ENCODE measurements at places on chromosomes 16 and 17.

DNA sequence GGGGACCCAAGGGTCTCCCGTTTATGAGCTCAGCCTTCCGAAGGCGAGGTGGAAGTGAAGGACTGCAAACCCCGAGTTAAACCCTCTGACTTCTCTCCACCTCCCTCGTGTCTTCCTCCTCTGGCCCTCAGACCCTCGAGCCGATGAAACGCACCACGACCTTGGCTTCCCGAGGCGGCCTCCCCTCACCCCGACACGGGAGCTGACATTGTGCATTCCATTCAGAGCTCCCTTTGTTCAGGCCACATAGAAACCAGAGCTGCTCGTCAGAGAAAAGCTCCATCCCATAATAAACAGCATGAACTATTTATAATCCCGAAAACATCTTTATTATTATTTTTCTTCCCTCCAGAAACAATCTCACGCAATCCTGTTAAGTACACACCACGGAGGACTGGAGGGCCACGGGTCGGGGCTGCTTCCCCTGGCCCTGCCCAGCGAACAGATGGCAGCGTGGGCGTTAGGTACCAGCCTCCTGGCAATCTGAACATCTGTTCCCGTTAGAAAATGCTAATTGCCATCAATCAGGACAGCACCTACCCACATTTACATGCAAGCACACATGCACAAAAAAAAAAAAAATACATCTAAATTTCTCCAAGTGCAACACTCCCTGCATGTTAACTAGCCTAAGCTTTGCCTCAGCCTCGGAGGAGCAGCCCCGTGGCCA lies 145.7 kb downstream of the RBFOX3 start:
- DNase-seq, result no peak

DNA sequence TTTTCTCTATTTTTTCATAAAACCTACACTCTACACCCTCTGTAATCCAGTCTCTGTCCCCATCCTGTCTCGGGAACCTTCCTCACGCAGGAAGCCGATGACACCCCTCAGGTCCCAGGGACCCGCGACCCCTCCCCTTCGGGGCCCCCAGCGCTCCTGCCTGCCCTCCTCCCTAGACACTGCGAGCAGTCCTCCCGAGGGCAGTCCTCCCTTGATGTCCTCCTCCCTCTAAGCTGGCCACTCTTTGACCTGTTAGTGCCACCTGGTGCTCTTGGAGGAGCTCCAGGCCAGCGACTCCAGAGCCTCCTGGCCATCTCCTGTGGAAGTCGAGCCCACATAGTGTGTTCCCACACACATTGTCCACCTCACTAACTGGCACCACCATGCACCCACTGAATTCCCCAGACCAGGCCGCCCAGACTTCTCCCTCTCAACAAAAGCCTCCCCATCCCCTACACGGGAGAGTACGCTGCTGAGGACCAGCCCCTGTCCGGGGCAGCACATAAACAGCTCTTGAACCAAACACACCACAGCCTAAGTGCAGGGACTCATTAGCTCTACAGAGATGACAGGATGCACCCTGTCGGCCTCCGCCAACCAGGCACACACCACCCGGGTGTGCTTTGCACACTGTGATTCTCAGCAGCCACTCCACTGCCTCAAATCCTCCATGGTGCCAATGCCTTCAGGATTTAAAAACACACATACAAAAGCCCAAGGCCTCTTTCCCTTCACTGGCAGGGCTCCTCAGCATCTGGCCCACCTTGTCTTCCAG lies 9.3 kb downstream of the OSBPL7 start:
- no peak for DNase-seq

DNA sequence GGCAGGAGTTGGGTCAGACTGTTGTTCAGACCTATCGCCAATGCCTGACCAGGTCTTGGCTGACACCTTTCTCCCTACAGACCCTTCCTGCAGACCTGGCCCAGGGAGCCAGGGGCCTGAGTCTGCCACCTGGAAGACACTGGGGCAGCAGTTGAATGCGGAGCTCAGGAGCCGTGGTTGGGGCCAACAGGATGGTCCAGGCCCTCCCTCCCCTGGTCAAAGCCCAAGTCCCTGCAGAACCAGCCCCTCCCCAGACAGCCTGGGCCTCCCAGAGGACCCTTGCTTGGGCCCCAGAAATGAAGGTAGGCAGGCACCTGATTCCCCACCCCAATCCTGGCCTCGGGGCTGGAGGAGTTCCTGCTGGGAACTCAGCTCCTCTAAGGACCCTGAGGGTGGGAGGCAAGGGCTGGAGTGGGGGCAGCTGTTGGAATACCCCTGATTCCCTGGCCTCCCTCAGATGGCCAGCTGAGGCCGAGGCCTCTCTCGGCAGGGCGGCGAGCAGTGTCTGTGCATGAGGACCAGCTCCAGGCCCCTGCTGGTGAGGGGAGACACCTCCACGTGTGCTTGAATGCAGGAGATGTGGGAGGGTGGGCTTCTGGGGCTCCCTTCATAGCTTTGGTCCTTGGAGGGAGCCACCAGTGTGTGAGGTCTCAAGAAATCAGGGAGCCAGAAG lies 3.6 kb downstream of the ACD start:
- DNase-seq, result no peak

DNA sequence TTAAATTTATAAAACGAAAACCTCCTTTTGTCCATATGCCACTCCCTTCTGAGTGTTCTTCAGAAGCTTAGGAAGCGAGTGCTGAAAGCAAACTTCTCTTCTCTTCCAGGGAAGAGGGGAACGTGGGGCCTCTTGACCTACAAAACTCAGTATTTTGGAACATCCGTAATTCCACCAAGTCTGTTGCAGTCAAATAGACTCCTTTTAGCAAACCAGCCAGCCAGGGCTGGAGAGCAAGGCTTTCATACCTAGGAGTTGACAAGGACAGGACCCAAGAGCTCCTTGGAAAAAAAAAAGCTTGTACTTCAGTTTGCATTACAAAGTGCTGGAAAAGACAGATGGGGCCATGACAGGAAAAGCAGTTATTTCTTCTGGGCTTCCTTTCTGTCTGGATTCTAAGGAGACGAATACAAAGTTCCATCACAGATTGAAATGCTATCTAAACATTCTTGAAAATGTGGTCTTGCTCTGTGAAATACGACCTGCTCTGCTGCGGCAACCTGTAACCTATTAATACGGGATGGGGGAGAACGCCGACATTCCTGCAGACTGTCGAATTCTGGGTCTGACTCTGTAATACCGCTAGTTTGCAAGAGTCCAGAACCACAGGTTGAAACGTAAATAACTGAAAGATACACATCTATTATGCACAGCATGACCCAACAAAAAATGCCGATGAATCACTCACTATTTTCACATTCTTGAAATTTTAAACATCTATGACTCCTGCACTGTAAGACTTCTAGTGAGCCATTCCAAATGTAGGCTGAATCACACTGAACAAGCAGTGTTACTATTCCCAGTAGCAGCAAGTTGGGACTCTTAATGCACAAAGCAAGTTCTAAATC lies 20.6 kb downstream of the VPS53 start:
- no peak for DNase-seq

DNA sequence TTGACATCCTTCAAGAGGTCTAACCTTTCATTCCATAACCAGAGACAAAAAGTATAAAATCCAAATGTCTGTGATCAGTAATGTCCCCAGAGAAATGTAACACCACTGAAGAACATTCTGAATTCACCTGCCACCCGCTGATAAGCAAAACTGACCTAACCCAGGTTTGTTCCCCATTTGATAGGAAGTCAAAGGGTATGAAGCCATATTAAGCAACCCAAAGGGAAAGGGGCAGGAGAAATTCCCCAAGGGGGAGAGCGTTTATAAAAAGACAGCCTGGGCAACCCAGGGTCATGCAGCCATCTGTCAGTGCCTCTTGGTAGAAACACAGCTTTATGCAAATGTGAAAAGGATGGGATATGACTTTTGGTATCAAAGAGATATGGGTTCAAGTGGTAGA lies 30.7 kb upstream of the PIK3R6 start:
- no peak for DNase-seq

- no peak for DNase-seq
Observed at GRCh38 chr17:42141382-42141781, 13.4 kb downstream of the RAB5C start.

GRCh38 chr17:79388556-79389295 lies 222.1 kb downstream of the RBFOX3 start:
- DNase-seq, result no peak

DNA sequence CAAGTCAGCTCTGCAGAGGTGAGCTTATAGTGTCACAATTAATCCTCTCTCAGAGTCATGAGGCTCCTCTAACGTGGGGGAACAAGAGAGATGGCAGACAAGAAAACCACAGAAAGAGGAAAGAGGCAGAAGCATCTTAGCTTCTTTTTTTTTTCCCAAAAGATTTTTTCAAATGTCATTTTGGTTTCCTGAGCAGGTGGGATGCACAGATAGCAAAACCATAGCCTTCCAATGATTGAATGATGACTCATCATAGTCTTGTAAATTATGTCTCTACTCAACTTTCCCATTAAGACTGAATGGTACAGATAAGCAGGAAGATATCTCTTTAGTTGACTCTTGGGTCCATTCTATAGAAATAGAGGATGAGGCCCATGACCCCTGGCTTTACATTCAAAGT lies 162.8 kb upstream of the ZFHX3 start:
- no peak for DNase-seq

DNA sequence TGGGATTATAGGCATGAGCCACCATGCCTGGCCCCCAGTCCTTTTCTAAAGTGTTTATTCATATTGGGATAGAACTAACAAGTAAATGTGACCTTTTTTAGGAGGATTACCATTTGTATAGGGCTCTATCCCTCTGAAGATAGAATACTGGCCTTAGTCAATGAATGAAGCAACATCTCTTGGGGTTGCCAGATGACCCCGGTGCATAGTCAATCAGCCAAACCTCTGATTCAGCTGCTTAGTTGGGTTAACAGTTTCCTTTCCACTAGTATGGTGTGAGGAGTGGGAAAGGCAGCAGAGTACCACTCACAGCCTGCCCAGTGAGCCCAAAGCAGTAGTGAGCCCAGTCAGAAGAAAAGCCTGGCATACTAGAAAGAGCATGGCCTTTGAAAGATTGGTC lies 94.6 kb upstream of the TBX2 start:
- DNase-seq, result no peak

- no peak for DNase-seq
Observed at GRCh38 chr16:51937771-51938170, 609.2 kb downstream of the TOX3 start.

DNA sequence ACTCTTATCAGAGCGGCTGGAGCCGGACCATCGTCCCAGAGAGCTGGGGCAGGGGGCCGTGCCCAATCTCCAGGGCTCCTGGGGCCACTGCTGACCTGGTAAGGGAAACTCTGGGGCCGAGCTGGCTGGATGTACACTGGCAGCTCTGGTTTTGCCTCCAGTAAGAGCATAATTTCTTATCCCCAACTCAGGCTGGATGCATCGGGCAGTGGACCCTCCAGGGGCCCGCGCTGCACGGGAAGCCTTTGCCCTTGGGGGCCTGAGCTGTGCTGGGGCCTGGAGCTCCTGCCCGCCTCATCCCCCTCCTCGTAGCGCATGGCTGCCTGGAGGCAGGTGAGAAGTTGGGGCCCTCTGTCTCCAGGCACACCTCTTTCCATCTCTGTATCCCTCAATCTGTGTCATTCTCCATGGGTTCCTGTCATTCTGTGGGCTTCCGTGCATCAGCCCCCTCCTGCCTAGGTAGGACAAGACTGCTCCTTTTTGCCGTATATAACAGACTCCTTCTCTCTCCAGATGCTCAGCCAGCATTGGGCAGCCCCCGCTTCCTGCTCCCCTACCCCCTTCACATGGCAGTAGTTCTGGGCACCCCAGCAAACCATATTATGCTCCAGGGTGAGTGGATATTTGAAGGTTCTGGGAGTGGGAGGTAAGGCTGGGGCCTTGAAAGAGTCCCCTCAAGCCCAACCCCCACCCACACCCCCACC lies 9.4 kb upstream of the TMEM88 start:
- DNase-seq, result no peak

GRCh38 chr16:46753015-46753414 lies 4.9 kb upstream of the MYLK3 start:
- no peak for DNase-seq

DNA sequence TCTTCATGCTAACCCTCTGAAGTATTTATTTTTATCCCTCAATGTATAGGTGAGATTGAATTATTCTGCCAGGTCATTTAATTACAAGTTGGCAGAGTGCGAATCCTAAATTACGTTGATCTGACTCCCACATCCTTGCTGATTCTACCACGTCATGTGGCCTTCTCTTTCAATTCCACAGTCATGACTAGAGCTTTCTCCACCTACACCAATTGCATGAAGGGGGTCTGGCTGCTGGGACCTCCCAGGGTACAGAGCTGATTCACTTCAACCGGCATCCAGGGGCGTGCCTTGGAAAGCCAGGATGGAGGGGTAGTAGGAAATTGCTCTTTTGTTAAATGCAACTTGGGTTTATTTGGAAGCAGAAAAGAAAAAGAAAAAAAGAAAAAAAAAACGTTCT lies 41.1 kb upstream of the CDH13 start:
- DNase-seq, result no peak

DNA sequence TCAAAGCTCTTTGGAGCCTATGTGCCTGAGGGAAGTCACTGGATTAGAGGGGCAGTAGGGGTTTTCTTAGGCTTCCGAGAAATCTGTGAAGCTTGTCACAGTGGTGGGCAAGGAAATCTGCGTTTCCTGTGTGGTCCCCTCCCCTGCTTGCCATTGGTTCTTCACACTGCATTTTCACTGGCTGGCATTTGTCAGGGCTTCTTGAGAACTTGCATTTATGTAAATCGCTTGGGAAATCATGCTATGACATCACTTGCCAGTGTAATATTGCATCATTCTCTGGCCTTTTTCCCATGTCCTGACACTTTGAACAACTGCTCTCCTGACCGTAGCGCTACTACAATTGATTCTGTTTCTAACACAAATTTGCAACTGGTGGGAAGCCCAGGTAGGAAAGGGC lies 1.8 kb downstream of the CACNG3 start:
- no peak for DNase-seq

DNA sequence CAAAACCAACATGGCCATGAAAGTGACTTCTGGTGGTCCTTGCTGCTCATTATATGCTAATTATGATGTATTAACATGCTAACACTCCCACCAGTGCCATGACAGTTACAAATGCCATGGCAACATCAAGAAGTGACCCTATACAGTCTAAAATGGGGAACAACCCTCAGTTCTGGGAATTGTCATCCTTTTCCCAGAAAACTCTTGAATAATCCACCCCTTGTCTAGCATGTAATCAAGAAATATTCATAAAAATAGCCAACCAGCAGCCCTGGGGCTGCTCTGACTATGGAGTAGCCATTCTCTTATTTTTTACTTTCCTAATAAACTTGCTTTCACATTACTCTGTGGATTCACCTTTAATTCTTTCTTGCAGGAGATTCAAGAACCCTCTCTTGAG lies 35.9 kb downstream of the DNAJA2 start:
- no peak for DNase-seq

- DNase-seq, result no peak
Observed at GRCh38 chr17:38436386-38436785, 8.1 kb downstream of the ARHGAP23 start.

DNA sequence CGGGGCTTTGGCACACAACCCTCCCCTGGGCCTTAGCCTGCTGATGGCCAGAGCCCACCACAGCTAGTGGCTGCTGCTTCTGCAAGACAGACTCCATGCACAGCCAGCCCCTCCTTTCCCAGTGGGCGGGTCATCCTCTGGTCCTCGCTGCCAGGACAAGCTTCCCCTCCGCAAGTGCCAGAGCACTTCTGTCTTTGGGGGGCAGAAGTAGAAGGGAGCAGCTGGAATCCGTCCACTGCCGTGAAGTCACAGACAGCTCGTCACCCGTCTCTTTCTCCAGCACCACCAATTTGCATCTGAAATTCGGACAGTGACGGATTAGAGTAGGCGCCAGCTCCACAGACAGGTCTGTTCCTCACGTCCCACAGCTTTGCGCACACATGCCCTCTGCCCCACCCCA lies 31.3 kb upstream of the NAT9 start:
- no peak for DNase-seq
